ENCODE measurements at places on chromosomes 12 and 14.

DNA sequence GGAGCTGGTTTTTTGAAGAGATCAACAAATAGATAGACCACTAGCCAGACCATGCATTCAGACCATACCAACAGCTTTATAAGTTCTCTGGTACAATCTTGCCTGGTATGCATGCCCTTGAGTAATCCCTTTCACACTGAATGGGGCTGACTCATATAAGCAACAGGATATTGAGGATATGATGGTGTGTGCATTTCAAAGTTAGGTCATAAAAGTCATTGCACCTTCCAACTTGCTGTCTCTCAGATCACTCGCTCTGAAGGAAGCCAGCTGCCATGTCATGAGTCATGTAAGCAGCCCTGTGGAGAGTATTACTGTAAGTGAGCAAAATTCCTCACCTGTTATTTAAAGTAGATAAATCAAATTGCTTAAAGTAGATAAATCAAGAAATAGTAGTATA, 45.0 kb upstream of the OR6J1 start:
- no peak for DNase-seq

GRCh38 chr12:130644566-130644965, 71.5 kb downstream of the RIMBP2 start:
- DNase-seq = no peak

GRCh38 chr12:76855271-76855670, 23.5 kb downstream of the CSRP2 start:
- DNase-seq = no peak

DNA sequence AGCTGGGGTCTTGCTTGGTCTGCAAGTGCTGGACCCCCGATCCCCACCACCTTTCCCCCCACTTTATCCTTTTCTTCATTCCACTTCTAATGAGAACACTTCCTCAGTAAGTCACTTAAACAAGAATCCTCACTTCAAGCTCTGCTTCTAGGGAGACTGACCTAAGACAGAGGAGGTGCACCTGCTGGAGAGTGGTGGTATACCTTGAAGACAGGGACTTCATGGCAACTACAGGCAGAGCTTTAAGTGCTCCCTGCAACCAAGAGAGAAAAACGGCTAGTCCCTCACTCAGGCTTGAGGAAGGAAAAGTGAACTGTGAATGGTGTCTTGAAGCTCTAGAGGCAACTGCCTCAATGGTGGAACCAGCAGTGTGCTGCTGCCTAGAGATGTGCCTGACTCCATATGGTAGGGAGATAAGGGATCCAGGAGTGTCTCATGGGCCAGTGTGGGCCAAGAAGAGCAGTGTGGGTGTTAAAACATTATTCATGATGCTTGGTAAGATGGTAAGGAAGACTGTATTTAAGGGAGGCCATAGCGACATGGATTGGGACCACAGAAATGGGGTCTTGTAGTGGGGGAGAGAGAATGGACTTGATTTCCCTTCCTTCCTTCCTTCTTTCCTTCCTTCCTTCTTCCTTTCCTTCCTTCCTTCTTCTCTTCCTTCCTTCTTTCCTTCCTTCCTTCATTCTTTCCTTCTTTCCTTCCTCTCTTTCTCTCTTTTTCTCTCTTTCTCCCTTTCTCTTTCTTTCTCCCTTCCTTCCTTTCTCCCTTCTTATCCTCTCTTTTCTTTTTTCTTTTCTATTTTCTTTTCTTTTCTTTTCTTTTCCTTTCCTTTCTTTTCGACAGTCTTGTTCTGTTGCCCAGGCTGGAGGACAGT, 96.2 kb upstream of the NAP1L1 start:
- no peak for DNase-seq

- DNase-seq = no peak
Measured at GRCh38 chr14:79543967-79544697, 667.2 kb downstream of the DIO2 start.

DNA sequence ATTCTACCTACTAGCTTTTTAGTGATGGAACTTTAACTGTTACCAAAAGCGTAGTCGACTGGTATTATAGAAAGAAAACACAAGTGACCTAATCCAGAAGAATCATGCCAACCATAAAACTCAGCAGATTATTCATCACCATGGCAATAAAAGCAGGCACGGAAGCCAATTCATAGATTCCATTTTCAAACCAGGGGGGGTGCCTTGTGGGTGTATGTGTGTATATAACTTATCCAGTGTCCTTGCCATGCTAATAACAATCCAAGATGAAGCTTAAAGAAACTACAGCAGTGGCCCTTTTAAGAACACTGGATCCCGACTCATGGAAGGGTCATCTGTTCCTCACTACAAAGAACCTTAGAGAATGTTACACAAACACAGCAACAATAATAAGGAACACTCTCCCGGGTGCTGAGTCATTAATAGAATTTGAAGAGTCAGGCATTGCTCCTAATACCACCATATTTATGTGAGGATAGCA, 61.0 kb downstream of the EPS8 start:
- DNase-seq = no peak

GRCh38 chr12:6526766-6527525, 7.4 kb upstream of the GAPDH start:
- no peak for DNase-seq

GRCh38 chr12:100141666-100141997, 1.0 kb downstream of the BLTP3B start:
- peak; percentile 24 for DNase-seq

GRCh38 chr14:54188064-54188666, 208.6 kb upstream of the CDKN3 start:
- DNase-seq = no peak

DNA sequence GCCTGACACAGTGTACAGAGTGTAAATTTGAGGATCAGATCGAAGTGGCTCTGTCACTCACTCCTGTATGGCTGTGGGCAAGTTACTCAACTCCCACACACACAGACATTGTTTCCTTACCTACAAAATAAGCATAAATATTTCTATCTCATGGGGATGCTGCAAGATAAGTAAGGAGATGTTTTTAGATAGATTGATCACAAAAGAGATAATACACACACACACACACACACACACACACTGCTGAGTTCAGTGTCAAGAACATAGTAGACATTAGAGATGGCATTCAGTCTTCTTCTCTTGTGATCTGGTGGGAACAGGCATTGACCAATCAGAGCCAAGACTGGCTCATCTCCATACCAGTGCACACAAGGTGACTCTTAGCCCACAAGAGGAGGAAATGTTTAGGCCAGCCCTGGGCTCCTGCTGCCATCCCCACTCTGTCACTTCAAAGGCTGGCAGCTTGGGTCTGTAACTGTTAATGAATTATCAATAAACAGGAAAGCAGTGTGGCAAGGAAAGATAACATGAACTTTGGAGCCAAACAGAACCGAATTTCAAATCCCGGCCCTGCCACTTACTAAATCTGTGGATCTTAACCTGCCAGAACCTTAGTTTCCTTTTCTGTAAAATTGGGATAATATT, 3.4 kb upstream of the RNASE8 start:
- DNase-seq = no peak

DNA sequence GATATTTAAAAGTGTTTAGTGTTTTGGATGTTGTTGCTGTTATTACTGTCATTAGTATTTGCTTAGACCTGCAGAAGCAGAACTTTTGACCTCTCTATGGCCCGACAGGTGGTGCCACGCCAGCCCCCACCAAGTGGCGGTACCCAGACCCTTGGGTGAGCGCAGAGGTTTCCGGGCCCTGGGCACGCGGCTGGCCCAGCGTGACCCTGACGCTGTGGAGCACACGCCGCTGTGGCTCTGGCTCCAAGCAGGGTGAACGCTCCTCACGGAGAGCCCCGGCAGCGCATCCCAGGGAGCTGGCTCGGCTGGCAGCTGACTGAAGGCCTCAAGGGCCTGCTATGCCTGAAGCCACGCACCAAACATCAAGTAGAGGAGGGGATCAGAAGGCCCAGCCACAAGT, 22.6 kb downstream of the SLC25A47 start:
- DNase-seq = no peak

DNA sequence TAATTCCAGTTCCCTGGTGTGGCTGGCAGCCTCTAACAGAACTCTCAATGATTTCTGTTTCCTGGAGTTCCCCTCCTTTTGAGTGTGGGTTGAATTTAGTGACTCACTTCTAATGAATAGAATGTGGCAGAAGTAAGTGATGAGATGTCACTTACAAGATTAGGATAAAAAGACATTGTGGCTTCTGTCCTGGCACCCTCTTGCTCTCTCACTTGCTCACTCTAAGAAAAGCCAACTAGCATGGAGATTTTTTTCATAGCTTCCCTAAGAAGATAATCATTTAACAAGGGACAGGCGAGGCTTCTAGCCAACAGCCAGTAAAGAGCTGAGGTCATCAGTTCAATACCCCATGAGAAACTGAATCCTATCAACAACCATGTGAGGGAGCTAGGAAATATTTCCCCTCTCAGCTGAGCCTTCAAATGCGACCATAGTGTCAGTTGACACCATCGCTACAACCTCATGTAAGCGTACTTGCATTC, 156.7 kb downstream of the TMTC3 start:
- no peak for DNase-seq

DNA sequence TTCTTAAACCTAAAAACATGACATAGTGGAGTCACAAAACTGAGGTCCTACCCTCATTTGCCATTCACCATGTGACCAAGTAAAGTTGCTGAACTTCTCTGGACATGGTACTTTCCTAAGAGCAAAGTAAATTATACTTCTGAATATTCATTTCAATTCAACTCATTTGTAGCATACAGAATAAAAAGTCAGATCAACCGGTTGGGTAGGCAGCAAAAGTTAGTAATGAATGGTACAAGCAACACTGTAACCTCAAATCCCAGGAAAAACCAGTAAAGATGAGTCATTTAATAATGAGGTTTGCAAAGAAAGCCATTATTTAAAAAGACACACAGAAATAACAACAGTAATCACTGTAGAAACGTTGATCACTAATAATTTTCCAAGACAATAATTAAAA, 8.7 kb downstream of the POLE2 start:
- DNase-seq = no peak

DNA sequence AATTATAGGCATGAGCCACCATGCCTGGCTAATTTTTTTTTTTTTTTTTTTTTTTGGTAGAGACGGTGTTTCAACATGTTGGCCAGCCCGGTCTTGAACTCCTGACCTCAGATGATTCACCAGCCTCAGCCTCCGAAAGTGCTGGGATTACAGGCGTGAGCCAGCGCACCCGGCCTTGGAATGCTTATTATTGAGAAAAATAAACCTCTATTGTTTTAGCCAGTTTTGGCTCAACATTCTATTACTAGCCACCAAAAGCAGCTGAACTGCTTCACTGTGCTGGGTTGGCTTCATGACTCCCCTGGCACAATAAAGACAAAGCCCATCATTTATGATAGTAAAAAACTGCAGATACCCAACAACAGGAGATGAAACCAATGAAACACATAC, 93.5 kb upstream of the CEP83 start:
- no peak for DNase-seq

DNA sequence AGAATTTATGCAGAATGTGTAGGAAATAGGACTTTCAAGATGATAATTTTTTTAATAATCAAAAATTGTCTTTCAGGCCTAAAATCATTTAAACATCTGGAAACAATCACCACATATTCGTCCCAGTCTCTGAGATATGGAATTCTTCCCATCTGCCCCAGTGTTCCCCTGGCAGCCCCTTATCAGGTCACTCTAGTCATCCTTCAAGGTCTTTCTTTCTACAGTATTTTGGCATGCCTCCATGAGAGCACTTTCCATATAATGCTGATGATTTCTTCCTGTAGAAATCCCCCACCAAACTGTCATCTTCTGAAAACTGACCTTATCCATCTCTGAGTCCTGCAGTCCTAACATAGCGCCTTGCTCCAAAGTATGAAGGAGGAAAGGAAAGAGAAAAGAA, 422.1 kb downstream of the RPS29 start:
- no peak for DNase-seq

DNA sequence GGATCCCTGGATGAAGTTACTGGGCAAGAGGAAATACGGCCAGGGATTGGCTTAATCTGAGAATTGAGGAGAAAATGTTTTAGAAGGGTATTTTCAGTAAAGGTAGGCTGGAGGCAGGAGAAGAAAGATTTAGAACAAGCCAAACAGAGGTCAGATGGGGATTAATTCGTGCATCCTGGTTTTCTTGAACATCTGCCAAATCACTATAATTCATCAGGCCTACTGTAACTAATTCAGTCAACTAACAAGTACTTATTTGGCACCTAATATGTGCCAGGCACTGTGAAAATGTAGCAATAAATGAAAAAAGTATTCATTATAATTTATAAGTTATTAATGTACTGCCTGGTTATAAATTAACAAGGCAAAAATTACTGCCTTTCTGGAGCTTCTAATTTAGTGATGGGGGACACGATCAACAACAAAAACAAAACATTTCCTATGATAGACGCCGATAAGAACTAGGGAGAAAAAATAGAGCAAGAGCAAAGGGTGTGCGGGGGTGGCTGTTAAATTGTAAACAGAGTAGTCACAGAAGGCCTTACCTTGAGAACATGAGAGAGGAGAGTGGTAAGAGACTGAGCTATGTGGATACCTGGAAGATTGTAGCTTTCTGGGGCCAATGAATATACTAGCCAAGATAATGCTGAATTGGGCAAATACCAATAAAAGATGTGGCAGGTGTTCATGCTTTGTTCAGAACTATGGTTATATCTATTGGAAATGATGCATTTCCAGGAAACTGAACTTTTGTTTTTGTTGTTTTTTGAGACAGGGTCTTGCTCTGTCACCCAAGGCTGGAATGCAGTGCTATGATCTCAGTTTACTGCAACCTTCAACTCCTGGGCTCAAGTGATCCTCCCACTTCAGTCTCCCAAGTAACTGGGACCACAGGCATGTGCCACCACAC, 34.0 kb downstream of the DUSP16 start:
- DNase-seq = no peak

DNA sequence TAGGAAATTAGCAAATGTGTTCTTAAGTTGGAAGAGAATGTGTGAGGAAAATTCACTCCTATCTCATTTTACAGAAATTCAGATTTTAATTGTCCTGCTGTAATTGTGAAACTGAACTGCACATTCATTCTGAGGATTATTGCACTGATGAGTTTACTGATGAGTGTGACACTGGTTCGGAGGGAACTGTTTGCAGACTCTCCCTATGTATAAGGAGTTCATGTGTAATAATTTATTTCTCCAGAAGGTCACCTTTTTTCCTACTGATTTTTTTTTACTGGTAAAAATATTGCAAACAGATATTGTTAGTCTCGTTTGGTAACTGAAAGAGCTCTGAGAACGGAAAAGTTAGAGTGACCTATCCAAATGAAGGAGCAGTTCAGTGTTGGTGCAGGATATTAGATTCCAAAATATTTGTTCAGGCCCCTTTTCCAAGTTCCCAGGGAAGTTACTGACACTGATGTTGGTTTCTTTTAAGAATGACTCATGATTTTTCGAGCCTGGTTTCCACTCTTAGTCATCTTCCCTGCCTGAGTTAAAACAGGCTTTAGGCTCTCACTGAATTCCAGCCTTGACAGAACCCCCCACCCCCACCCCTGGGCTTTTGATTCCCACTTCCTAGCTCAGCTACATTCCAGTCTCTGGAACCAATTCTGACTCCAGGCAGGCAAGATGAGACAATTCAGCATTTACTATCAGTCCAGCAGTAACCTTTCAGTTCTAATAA, 18.4 kb downstream of the ANO6 start:
- no peak for DNase-seq

DNA sequence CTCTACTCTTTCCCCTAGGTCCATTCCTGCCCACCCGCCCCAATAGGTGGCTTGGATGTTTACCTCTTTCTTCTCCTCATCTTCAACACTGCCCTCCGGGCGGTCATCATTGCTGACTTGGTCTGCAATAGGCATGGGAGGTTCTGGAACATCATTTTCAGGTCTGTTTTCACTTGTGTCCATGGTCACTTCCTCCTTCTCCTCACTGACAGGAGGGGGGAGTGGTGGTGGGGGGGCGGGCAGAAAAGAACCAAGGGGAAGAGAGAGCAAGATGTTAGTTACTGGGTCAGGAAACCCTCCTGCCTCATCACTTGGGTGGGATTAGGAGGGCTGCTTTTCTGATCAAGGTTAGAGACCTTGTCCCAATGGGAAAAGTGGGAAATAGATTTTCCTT, 12.1 kb upstream of the CDH24 start:
- DNase-seq = no peak

Measured in CD4-positive, alpha-beta T cell (primary cell).